ENCODE measurements at places on chromosomes 5 and 9.

DNA sequence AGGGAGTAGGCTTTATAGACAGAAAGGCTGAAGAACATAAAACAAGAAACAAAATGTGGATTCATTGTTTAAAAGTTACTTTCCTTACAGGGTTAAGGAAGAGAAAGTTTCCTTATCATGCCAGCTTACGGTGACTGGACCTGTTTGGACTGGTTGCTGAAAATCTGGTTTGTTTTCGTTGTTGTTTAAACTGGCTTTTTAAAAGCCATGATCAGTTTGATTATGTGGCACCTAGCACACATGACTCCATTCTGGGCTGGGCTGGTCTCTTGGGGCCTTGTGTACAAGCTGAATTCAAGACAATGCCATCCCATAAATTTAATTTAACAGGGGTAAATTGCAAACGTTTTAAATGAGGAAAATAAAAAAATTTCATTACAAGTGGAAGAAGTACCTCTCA lies 18.4 kb upstream of the ZNF474 start:
- no peak for DNase-seq

GRCh38 chr5:41736641-41737040 lies 133.6 kb downstream of the OXCT1 start:
- no peak for DNase-seq

GRCh38 chr5:96995419-96995818 lies 59.5 kb downstream of the LNPEP start:
- DNase-seq = no peak

- no peak for DNase-seq
Observed at GRCh38 chr5:72634444-72634843, 127.2 kb upstream of the ZNF366 start.

DNA sequence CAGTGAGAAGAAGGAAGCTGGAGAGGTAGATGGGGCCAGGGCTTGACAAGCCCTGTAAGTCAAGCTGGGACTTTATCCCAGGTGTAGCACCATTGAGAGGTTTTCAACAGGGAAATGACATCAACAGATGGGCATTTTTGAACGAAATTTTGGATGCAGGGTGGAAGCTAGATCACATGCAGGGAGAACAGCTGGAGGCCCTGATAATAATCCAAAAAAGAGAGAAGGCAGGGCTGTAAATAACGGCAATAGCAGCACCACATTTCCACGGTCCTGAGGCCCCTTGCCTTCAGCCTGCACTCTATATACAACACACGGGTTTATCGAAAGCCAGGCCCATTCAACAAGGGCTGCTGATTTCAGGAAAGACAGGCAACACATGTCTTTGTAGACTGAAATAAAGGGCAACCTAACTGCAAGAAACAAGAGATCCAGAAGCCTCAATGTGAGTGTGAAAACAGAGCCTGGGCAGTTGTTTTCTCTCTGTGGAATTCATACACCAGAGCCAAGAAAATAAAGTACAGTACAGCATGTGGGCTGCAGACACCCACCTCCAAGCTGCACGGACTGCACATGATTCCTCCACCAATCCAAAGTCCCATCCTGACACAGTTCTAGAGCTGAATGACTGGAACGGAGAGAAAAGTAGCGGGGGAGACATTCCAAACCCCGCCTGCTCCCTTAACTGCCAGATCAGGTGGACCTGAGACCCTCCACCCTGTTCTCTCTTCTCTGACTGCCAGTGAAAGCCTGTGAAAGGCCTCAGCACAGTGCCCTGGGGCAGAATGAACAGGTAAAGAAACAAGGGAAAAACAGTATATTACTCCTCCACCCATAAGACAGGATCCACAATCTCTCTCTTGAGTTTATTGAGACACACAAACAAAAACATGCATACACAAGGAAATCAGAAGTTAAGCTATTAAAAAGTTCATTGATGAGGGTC lies 36.3 kb downstream of the KLHL3 start:
- no peak for DNase-seq

GRCh38 chr5:113179156-113179555 lies 202.6 kb downstream of the DCP2 start:
- DNase-seq = no peak
